Activated gamma-delta T cell treated with anti-CD3 and anti-CD28 coated beads, Interleukin-2, amount 50 U/mL, for 16 hours (primary cell): ENCODE measurements at places on chromosomes 13 and 19.
A peak's percentile ranks its signal among the peaks of the same experiment; 100 is the strongest.

GRCh38 chr19:17390665-17391370 is 3.2 kb downstream of the CCDC194 start:
- DNase-seq = peak; percentile 91

DNA sequence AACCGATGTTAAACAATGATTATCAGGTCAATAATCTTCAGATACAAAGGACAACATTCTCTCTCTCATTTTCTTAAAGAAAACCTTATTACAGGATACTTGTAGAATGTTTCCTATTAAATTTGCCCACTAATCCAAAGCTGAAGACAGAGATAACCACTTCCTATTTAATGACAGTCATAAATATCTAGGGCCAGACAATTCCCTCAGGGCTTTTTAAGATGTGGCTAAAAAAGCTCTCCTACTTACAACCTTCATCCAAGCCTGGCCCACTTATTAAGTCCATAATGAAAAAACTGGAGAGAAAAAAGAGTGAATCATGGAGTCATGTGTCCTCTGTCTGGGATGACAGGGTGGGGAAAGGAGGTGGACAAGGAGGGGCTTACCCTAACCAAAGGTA is 235.9 kb downstream of the KLF12 start:
- no peak for DNase-seq

DNA sequence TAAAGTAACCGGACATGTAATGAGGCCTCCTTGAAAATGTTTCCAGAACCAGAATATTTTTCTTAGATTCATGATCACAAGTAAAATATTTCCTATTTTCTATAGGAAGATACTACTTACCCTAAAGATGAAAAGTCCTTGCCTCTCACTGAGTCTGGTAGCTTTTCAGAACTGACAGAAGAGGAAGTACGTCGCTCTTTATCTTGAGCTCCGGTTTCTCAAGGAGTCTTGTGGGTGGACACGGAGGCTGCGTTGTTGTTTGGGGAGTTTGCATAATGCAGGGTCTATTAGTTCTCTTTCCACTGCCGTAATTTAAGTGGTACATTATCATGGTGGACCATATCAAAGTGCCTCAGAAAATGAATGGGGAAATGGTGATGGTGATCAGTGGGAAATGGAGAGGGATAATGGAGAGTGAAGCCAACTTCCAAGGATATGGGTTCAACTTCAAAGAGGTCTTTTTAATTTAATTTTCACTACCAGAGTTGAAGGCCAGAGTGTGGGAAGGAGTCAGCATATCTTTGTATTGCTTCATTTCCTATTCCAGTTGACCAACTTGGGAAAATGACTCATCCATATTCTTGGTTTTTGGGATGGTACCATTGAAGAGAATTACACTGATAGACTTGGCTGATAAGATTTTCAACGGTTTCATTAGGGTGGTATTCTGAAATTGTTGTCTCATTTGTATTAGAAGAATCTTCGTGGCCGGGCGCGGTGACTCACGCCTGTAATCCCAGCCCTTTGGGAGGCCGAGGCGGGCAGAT is 23.4 kb downstream of the MBD3L2B start:
- DNase-seq = no peak

GRCh38 chr13:26760832-26761582 is 421 bp upstream of the GPR12 start:
- DNase-seq = no peak

GRCh38 chr13:95793018-95793555 is 116.1 kb downstream of the DNAJC3 start:
- DNase-seq = no peak

GRCh38 chr19:51458899-51459505 is 748 bp upstream of the SIGLEC8 start:
- no peak for DNase-seq

GRCh38 chr19:2969104-2969504 is 8.3 kb upstream of the TLE6 start:
- DNase-seq = no peak

GRCh38 chr13:59601993-59602392 is 561.7 kb downstream of the DIAPH3 start:
- no peak for DNase-seq

DNA sequence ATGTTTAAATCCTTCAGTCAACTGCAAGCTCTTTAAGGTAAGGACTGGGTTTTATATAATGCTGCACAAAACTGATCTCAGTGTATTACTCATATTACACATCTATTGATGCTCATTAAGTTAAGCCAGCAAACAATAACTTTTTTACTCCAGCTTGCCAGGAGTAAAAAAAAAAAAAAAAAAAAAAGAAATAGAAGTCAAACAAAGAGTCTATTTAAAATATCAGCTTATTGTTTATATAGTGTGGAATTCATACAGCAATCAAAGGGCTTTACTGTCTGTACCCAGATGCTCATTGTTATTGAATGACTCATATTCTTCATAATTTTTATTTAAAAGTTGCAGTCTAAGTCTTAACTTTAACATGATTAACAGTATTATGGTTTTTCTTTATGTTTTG is 21.8 kb upstream of the KBTBD7 start:
- no peak for DNase-seq

DNA sequence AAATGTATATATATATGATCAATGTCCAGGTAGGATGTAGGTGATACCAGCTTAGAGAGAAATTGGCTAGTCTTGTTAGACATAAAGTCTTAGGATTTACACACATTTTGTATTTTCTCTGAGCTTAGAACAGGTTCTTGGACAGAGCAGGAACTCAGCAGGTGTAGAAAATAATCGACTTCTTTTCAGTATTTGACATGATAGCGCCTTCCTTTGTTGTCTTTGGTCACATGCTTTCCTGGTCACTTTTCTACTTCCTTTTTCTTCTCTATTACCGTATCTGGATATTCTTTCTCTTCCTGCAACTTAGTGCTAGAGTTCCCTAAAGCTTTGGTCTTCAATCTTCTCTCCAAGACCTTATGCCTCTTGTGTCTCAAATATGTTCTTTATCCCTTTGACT is 107.4 kb downstream of the LRCH1 start:
- no peak for DNase-seq

- DNase-seq = no peak
These were observed 22.0 kb downstream of the COL4A1 start for GRCh38 chr13:110284779-110285484.

DNA sequence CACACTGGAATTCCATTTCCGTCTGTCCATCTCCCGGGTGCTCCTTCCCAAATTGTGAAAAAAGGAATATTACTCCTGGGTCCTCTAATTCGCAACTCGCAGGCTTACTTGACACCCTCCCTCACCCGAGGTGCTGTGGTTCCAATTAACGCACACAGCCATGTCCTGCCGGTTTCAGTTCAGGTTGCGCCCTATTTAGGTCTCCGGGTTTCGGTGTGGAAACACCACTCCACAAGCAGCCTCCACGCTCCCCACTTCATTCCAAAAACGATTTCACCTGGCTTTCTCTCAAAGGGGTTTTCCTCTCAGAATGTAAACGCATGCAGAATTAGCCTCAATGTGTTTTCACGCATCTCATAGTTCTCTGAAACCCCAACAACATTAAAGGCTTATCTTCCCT is 37.9 kb downstream of the NAXD start:
- DNase-seq = no peak

- DNase-seq = no peak
These were observed 22.0 kb downstream of the SIN3B start for GRCh38 chr19:16851031-16851712.

GRCh38 chr13:106145997-106146864 is 389.2 kb downstream of the EFNB2 start:
- DNase-seq = no peak

DNA sequence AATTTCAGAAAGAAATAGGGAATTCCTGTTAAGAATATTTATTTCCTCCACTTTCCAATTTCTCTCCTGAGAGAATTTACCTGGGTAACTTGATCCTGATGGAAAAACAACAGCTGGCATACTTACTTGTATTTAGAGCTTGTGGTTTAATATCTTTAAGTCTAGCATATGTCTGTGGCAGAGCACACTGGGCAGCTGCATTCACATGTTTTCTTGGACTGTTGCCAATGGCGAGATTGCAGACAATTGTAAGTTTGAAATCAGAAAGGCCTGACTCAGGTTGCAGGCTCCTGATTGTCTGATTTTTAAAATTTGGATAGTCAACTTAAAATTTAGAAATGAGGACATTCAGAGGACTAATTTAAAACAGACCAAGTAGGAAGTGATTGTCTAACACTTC is 66.9 kb downstream of the NHLRC3 start:
- DNase-seq = no peak

GRCh38 chr19:17766543-17767131 is 15.4 kb downstream of the FCHO1 start:
- no peak for DNase-seq

DNA sequence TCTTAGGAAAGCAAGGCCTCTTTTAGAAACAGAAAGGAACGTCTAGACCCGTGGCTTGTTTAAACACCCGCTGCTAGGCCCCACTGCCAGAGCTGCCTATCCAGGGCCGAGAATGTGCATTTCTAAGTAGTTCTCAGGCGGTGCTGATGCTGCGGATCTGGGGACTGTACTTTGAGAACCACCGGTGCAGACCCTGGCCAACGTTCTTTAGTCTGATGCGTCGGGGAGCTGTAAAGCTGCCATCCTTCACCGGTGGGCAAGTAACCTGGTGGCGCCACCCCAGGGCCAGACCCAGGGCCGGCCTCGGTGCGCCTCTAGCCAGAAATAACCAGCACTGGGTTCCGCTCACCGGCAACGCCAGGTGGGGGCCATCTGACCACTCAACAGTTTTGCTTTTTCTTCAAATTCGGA is 47.1 kb downstream of the TGDS start:
- peak; percentile 30 for DNase-seq

- no peak for DNase-seq
These were observed 13.2 kb downstream of the DNAJC15 start for GRCh38 chr13:43036351-43037250.

- DNase-seq = no peak
These were observed 533 bp upstream of the UHRF1 start for GRCh38 chr19:4908781-4909155.

DNA sequence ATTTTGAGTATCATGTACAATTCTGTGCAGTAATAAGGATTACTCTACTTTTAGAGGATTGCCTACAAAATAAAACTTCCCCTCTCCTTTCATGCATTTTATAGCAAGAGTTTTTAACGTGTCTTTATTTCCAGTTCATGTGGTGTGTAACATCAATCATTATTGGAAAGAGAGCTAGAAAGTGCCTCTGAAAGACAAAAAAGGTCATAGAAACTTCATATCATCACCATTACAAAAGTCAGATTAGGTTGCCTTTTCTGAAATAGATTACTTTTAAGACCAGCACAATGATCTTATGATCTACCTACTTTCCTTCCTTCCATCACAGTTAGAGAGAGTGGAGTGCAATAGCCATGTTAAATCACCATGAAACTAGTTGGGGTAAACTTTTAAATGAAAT is 12.6 kb downstream of the DACH1 start:
- DNase-seq = no peak
